MV-4-11 (cell line): ENCODE measurements at places on chromosomes 6 and 20.

DNA sequence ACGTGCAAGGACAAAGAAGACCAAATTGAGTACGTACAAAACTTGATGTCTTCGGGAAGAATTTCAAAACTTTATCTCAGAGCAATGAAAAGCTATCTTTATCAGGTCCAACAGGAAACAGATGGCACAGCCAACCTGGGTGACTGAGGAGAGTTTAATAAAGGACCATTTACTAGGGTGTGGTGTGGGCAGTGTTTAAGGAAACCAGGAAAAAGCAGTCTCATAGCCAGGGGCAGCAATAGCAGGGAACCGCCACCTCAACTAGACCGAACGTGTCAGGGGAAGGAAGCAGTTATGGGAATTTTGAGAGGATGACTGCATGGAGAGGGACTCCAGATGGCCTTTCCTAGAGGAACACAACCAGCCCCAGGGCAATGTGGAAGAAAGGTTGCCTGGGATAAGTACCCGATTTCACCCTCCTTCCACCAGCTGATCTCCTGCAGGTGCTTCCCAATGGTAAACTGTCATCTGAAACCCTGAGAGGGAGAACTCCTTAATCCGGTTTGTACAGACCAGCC, 15.2 kb upstream of the TAAR5 start:
- DNase-seq = no peak

DNA sequence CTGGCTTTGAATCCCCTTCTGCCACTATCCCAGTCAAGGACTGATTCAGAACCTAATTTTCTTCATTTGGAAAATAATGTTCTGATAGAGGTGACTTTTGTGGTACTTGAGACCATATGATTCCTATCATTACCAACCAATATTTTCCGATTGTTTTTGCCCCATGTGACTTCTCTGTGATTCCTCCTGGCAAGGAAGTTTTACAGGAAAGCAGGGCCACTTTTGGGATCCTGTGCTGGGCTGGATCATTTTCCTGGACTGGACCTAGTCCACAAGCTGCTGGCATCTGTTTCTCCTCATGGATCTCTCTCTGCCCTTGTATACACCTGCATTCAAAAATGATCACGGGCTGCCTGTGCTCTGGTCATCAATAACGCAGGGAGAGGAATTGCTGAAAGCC, 13.9 kb upstream of the SNHG17 start:
- DNase-seq = no peak

- DNase-seq = no peak
Observed at GRCh38 chr6:135922746-135923145, 71.2 kb downstream of the PDE7B start.

DNA sequence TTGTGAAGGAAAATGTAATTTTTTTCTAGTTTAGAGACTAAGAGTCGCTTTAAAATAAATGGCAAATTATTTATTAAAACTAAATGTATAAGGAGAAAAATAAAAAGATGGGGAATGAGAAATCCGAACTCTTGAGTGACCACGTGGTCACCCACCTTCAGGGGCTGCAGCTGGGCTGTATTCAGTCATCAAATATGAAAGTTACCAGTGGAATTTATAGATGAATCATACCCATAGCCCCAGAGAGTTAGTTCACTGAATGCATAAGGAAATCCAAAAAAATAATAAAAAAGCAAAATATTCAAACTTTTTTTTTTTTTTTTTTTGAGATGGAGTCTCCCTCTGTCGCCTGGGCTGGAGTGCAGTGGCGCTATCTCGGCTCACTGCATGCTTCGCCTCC, 947.7 kb upstream of the ADGRB3 start:
- DNase-seq = no peak

DNA sequence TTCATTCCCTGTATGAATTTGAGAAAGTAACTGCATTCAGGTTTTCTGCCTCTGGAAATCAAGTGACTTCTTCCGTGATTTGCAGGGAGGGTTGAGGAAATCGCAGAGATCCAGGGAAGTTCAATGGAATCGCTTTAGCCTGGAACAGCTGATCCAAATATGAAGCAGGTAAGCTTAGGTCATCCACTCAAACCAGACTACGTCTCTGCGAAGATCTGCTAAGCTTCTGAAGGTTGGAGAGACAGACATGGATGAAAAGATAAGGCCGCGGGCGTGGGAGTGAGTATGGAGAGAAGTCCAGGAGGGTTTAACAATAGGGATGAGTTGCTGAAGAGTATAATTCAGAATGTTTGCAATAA, 34.2 kb upstream of the BTN3A2 start:
- DNase-seq = no peak

DNA sequence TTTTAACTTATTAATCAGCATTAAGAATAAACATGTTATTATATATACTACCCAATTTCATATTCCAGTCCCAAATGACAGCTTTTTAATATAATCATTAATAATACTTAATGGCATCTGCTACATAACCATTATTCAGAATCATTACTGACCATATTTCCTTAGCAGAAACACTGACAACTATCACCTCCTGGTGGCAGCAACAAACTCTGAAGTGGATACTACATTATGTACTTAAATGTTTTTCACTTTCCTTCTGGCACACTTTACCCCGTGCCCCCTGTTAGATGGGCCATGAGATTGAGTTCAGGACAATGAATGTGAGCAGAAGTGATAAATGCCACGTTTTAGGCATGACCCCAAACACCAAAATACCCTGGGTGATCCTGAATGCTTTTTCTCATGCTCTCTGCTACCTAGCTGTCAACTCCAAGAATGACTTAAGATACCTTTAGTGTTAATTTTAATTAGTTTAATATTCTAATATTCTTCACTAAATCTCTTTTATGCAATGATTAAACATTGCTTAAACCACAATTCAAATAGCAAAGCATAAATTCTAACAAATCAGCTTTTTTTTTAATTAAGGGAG, 77.1 kb downstream of the LMBRD1 start:
- peak; percentile 7 for DNase-seq

DNA sequence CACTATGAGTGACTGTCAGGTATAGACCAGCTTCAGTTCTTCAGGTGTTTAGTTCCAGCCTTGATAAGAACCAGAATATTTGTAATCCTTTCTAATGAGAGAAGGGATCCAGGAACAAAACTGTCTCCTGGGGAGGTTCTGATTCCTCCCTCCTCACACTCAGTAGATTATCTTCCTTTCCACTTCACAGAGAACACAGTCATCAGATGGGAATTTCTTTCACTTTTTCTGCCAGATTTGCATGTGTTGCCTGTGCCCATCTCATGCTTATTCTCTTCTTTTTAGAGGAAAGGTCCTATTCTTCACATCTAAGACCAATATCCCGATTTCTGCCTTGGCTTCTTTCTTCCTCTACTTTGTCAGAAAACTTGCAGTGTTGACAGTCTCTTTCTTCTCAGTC, 50.8 kb downstream of the CD109 start:
- DNase-seq = no peak

- peak; percentile 23 for DNase-seq
Observed at GRCh38 chr20:25223179-25223661, 24.7 kb upstream of the PYGB start.

- DNase-seq = no peak
Observed at GRCh38 chr20:2137552-2138201, 36.0 kb downstream of the STK35 start.

- no peak for DNase-seq
Observed at GRCh38 chr6:111776236-111777221, 96.7 kb downstream of the FYN start.

- no peak for DNase-seq
Observed at GRCh38 chr6:146543940-146544615, 445 bp downstream of the RAB32 start.

DNA sequence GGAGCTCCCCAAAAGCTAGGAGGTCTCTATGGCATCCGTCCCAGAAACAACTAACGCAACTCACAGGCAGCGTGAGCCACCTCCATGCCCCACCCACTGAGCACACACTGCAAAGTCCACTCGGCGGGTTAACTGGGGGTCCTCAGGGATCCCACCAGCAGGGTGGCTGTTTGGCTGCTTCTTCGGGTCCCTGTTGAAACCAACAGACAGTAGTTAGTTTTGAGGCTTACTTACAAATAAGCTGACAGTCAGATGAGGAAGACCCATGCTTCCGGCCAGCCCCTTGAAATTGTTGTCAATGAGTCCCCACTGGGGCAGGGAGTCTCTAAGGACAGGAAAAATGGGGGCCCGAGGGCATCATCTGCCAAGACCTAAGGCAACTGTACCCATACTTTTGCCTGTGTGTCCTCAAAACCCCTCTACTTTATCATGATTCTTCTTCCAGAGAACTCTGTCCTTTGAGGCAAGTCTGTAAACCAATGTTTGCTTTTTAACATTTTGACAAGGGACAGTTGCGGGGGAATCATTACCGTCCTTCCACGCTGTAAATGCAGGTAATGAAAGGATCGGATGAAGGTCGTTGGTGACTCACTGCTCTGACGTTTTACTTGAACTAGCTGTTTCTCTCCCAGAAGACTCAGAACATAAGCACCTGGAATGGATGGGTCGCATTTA, 2.2 kb upstream of the PCK1 start:
- no peak for DNase-seq

GRCh38 chr6:79034865-79035264, 43.2 kb downstream of the PHIP start:
- DNase-seq = no peak

GRCh38 chr6:15547400-15547799, 115.4 kb downstream of the DTNBP1 start:
- DNase-seq = no peak

DNA sequence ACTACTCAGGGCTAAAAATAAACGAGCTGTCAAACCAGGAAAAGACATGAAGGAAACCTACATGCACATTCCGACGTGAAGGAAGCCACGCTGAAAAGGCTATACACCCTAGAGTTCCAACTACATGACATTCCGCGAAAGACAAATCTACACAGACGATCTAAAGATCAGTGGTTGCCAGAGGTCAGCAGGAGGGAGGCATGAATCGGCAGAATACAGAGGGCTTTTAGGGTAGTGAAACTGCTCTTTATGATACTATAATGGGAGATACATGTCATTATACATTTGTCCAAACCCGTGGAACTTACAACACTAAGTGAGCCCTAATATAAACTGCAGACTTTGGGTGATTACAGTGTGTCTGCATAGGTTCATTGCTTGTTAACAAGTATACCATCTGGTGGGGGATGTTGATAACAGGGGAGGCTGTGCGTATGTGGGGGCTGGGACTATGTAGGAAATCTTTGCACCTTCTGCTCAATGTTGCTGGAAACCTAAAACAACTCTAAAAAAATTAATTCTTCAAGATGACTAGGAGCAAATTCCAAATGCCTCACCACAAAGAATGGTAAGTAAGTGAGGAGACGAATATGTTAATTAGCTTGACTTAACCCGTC, 132.2 kb upstream of the CDH4 start:
- peak; percentile 78 for DNase-seq

- no peak for DNase-seq
Observed at GRCh38 chr6:170027647-170028043, 263.2 kb downstream of the DLL1 start.

DNA sequence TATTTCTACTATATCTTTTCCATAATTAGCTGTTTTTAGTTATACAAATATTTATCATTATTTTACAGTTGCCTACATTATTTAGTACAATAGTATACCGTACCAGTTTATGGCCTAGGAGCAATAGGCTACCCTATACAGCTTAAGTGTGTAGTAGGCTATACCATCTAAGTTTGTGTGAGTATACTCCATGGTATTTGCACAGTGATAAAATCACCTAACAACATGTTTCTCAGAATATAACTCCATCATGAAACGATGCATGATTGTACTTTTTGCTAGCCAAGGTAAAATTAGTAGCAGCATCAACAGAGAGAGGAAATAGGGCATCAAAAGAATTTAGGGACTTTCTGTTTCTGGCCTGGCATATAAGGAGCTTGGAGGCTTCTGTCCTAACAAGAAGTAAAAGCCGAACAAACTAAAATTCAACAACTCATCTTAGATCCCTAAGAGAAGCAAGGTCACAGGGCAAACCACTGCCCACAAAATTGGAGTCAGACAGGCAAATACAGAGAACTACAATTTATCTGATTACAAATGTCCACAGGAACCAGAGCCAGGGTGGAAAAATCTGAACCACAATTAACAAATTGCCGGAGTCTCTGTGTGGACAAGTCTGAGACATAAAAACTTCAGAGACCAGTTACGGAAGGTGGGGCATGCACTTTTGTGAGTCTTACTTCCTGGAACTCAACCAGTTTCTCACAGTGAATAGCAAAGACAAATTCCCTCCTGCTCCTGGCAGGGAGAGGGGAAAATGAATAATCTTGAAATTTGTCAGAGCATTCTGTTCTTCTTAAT, 671.4 kb downstream of the RFPL4B start:
- DNase-seq = no peak

GRCh38 chr6:2688401-2689064, 62.2 kb downstream of the MYLK4 start:
- DNase-seq = peak; percentile 81

DNA sequence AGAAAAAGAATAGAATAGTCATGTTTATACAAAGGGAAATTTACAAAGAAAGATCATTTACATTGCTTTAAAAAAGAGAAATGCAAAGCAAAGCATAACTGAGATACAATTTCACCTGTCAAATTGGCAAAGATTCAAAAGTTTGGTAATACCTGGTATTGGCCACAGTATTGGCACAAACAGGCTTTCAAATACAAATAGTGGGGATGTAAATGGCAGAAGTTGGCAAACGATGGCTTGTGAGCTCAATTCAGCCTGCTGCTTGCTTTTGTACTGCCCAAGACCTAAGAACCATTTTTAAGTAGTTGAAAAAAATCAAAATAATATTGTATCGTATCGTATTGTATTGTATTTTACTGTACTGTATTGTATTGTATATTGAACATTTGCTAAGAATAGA, 194.5 kb upstream of the JAG1 start:
- no peak for DNase-seq

DNA sequence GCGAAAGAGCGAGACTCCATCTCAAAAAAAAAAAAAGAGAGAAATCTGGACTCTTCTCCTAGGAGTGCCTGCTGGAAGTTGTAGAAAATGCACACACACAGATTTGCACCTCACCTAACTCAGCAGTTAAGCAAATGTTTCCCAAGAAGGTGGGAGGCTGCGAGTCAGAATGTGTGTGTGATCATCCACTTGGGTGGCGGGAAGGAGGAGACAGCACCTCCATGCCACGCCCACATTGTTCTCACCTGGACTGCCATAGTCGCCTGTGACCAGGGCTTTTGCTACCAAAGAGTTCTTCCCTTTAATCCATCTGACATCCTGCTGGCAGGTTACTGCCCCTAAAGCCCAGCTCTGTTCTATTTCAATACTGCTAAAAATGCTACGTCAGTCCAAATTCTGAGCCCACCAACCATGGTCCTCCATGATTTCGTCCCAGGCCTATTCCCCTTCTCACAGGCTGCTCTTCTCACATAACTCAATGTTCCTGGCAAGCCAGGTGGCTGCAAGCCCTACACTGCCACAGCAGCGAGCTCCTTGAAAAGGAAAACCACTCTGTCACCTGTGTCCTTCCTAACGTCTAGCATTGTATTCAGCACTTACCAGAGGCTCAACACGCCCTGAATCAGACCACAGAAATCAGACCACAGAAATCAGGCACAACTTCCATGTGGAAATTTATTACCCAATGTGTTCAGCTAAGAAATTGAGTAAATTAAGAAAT, 77.5 kb downstream of the PSMG4 start:
- DNase-seq = no peak

- peak; percentile 31 for DNase-seq
Observed at GRCh38 chr20:11676630-11677287, 240.9 kb upstream of the BTBD3 start.

- DNase-seq = no peak
Observed at GRCh38 chr6:132567566-132567965, 2.6 kb upstream of the TAAR6 start.

- no peak for DNase-seq
Observed at GRCh38 chr6:116888732-116889360, 11.8 kb downstream of the RFX6 start.
